Urothelium cell line (cell line): ENCODE measurements at places on chromosomes 7 and 10.

DNA sequence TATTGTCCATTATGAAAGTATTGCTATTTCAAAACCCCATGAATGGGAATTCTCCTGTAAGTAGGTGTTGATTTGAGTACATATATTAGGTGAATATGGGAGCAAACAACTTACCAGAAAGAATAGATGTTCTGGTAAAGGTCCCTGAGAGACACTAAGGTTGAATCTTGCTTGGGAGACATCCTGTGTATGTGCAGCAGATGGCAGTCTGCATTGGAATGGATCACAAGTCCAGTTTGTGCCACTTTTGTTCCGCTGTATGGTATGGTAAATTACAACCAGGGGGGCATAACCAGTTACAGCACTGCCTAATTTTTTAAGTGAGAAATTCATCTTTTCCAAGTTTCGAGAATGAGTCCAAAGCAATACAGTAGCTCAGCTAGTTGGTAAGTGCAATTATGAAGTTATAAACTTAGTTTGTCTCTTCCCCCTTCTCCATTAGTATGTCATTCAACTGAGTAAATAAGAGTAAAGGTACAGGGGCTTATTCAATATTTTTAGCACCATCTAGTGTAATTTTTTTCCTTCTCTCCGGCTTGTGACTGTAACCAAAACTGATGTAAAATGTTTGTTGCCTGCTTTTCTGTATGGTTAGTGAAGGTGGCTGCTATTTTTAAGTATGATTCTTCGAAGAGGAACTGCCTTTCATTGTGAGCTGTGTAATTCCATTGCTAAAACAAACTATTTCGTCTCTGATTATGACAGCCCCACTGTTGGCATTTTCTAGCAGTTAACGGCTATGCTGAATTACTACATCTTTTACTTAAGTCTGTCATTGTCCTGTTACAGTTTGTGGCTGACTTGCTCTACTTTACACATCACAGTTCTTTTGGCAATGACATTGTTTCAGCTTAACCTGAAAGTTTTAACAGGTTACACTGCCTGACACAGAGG lies 2.8 kb downstream of the MCU start:
- peak; percentile 49 for DNase-seq

DNA sequence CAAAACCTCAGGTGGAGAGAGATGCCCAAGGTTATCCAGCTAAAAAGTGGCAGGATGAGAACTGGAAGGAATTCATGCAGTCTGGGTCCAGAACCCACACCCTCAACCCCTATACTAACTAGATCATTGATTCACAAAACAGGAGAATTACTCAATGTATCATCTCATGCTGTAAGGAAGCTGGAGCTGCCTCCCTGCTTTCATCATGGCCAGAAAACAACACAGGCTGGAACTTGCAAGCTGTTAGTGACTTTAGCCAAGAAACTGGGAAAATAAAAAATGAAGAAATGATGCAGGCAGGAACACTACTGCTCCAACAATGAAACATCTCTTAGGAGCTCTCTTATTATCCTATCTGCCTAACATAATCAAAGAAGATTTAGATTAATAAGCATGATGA lies 619.8 kb upstream of the CELF2 start:
- no peak for DNase-seq

GRCh38 chr10:119700321-119700954 lies 25.4 kb upstream of the INPP5F start:
- no peak for DNase-seq

DNA sequence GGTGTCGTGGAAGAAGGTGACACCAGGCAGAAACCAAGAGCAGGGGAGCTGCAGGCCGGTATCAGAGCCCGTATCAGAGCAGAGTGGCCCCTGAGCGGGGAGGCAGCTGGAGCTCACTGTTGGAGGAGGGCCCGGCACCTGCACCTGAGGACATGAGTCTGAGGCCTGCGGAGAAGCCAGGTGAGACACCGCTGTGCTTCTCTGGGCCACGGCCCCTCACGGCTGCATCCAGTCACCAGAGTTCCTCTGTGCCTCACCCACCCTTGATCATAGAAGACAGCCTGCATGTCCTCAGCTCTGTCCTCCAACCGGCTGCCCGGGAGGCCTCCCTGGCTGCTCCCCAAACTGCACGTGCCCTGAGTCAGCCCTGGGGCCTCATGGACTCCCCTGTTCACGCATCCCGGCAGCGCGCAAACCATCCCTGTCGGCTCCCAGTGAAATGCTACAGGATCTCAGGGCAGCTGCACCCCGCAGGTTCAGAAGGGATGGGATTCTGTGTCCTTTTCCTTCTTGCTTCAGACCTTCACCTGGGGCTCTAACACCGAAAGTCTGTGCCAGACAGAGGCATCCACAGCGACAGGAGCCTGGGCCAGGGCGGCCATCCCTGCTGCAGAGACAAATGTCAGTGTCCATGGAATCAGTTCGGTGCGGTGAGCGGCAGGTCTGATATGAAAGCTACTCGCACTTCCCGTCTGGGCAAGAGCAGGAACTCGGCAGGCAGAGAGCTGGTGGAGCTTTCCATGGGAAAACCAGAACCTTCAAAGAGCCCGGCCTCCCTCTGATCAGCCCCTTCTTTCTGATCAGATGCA lies 111.9 kb upstream of the FAM20C start:
- DNase-seq: no peak

DNA sequence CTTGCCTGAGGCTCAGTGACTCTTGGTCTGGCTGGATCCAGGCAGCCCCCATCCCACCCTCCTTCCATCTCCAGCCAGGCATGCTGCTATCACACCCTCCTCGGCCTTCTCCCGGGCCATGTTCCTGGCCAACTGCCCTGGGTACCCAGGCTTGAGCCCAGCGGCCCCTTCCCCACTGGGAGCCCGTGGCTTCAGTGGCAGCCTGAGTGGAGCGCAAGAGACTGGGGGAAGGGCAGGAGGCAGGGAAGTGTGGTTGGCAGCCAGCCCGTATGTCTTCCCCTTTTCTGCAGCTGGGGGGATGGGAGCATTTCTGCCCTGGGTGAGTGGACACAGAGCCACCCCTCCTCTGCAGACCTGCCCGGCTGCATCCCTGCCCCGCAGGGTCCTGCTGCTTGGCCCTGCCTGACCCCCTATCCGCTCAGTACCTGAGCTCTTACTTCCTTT lies 148.5 kb downstream of the ARHGAP22 start:
- DNase-seq: no peak

- DNase-seq: peak; percentile 77
These were observed 707.5 kb upstream of the FZD8 start for GRCh38 chr10:36349445-36350078.
